ENCODE measurements at places on chromosomes 13 and 19. TPM values are rescaled to one million over a fixed set of nuclear protein-coding genes. Genes with fewer than 3 reads are reported as not detected.

Gene TMEM59L
- total RNA-seq: 6.1 TPM

Gene COX6B2
- total RNA-seq: 1.4 TPM

Gene IL17D
- 1.3 TPM for total RNA-seq

Gene SIAH3
- not detected for total RNA-seq

Gene IGFL3
- total RNA-seq: not detected

Gene EPN1
- 208 TPM for total RNA-seq

Gene NLRP12
- total RNA-seq: 0.04 TPM

Data from A549 treated with ZK216348 at 1 μM for 4 hours (cell line).